Cardiac muscle cell (in vitro differentiated cells and primary cell): ENCODE measurements at places on chromosomes 6 and 20.

DNA sequence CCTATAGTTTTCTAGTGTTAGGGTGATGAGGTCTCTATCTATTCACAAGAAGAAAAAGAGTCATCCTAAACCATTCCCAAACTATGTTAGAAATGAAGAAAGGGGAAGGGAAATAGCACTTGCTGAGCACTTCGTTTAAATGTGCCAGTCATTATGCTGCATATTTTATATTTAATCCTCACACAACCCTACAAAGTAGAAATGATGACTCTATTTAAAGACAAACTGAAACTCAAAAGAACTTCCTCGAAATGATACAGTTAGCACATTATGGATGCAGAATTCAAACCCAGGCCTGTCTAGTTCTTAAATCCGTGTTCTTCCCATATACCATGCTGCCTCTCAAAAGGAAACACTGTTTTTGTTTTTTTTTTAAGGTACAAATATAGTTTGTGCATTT, 174.6 kb downstream of the GMPR start:
- DNase-seq = no peak

DNA sequence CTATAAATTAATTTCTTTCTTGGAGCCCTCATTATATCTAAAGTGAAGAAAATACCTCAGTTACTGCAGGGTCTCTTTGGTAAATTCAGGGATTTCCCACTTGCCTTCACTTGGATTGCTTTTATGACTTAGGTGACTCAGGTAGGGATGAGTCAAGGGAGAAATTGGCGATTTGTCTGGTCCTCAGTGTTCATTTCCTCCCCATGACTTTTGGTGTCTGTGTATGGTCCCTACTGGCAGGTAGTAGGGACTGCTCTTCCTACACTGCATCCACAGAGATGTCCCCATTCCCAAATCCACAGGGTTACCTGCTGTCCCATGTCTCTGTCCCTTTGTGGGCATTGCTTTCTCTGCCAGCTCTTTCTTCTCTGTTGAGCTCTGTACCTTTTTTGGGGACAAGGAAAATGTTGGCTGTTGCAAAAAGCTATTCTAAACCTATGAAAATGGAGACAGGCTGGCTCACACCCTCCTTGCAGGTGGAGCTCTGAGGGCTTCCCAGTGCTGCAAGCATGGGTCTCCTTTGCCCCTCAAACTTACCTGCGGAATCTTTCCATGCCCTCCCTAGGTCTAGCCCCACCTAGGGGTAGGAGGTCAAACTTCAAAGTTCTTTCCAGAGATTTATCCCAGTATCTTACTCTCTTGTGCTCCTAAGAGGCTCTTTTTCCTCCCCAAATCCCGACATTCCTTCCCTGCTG, 211.9 kb downstream of the ZNF217 start:
- no peak for DNase-seq

GRCh38 chr6:156379392-156380289, 397.5 kb upstream of the ARID1B start:
- no peak for DNase-seq

GRCh38 chr6:167329014-167329413, 4.1 kb downstream of the TTLL2 start:
- no peak for DNase-seq

- no peak for DNase-seq
Measured at GRCh38 chr6:135411339-135411738, 86.2 kb downstream of the AHI1 start.
